Brain (organoid and tissue), 16 donors: ENCODE measurements at places on chromosomes 7 and 10.

DNA sequence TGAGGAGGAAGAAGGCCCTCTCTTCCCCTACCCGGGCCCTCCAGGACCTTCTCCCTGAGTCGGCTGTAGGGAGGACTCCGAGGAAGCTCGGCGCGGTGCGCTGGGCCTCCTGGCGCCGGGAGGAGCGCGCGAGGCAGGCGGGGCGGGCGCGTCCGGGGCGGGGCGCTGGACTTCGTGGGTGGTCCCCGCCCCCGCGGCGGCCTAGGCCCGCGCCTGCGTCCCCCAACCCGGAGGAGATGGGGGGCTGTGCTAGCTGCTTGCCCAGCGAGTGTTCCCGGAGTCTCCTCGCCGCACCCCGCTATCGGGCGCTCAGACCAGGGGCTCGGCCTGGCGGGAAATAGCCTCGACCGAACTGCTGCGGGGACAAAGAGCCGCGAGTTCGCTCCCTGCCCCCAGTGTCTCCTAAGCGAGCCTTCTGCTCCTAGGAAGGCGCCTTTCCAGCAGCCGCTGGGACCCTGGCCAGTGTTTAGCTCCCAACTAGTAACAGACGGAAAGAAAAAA, 19.2 kb upstream of the SMO start:
- DNase-seq, result peak; percentile 81

GRCh38 chr10:55426138-55426537, 625.1 kb upstream of the PCDH15 start:
- no peak for DNase-seq

DNA sequence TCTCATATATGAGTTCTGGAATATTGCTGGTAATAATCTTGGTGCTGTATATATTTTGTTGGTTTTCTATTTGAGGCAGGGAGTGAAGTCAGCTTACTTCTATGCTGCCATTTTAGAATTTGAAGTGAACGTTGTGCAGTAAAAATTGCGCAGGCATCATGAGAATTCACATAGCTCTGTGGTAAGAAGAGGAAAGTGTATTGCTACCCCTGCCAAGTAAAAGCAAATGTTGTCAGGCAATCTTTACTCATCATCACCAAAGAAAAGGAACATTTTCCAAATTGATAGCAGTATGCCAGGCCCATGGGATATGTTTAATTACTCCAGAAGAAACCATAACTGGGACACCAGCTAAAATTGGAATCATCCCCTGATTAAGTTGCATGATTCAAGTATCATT, 13.4 kb downstream of the FEZF1 start:
- DNase-seq, result peak; percentile 11

DNA sequence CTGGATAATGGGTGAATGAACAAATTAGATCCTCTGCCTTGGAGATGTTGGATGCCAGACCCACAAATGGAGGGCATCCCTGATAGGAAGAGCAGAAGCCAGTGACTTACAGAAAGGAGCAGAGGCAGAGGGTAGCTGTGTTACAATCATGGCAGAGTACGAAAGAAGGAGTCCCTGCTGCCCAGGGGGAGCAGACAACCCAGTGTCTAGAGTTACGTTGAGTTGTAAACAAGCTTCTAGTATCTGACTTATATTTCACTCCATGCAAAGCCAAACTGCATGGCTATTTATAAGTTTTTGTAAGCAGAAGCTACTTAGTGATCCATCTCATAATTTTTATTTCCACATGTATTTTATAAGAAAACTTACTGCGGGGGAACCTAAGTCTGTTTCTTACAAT, 56.2 kb upstream of the A1CF start:
- no peak for DNase-seq

DNA sequence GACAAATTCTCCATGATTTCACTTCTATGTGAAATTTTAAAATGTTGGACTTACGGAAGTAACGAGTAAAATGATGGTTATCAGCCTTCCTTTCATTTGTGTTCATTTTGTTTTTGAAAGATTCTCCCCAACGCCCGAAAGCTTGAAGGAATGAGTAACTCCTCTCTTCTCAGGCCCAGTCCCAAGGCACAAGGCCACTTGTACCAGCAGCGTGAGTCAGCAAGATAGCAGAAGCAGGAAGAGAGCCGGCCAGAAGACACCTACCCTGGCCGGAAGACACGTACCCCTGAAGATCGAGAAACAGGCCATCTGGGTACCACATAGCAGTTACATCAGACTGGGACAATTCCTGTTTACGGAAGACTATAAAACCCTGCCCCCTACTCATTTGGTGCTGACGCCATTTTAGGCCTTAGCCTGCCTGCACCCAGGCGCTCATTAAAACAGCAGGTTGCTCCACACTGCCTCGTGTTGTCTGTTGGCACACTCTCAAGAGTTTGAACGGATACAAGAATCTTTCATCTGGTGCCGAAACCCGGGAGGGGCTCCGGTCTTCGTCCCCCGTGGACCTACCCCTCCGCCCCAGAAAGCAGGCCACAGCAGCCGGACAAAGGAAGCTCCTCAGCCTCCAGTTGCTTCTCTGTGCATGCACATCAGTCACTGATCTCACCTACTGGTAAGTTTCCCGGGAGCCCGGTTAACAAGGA, 60.4 kb downstream of the LRRC17 start:
- no peak for DNase-seq

GRCh38 chr10:1153251-1153763, 97.1 kb downstream of the WDR37 start:
- DNase-seq, result no peak

DNA sequence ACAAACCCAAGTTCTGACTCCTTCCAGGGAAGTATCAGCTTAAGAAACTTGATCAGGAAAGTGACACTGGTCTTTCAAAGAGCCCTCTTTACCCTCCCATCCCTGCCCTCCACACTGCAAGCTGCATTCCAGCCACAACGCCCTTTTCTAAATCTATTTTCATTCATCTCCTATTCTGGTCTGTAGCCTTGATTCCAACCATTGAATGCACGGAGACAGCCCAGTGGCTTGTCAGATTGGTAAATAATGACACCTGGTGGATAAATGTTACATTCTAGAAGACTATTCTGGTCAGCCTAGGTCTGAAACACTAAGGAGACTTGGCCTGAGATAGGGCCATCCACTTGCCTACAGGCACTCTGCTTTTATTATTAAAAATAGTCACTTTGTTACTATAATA, 20.9 kb downstream of the MORN4 start:
- DNase-seq, result peak; percentile 32

- no peak for DNase-seq
Observed at GRCh38 chr10:35611750-35612149, 6.6 kb downstream of the GJD4 start.

GRCh38 chr10:10782603-10783002, 235.1 kb upstream of the CELF2 start:
- DNase-seq, result no peak

- no peak for DNase-seq
Observed at GRCh38 chr10:102948176-102948575, 30.1 kb downstream of the CNNM2 start.

GRCh38 chr10:119461923-119462322, 80.6 kb downstream of the RGS10 start:
- no peak for DNase-seq

DNA sequence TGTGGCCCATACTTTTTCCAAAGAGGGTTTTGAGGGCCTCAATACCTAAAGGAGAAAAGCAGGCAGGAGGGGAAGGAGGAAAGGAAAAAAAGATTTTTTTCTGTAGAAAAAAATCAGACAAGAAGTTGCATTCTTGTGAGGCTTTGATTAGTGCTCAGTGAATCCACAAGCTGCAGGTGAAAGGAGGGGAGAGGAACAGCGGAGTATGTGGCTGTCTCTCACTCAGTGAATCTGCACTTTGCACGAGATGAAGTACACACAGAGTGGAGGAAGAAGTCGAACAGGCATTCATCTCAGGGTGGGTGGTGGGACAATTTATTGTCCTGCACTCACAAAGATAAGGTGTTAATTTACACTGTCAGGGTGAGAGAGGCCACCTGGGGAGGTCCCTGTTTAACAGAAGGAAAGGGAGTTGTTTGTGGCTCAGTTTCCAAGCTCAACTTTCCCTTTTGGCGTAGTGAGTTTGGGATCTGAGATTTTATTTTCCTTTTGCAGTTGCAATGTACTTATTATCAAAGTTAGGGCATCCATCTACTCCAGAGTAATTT, 49.0 kb upstream of the VIPR2 start:
- no peak for DNase-seq

GRCh38 chr7:128937647-128938543, at the start of gene IRF5:
IRF5 (plus strand) TSS chr7:128937927; CDS start chr7:128942082, 4,155 bp downstream.
- DNase-seq, result no peak

DNA sequence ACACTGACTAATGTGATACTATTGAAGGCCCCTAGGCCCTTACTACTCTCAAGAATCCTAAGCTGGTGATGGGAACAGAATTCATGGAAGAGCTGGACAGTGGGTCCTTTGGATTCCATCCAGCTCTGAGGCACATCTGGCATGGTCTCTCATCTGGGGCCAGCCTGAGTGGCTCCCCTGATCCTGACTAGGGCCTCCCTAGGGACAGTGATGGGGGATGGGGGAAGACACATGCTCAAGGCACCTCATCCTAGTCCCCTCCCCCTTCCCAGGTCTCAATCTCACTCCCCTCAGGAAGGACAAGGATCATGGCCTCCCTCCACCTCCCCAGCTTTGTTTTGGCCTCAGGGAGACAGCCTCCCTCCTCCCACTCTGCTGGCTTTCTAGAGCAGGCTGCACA, 1.8 kb downstream of the KCNIP2 start:
- DNase-seq, result no peak
